ENCODE measurements at places on chromosomes 7 and 10. TPM values are rescaled to one million over a fixed set of nuclear protein-coding genes. Genes with fewer than 3 reads are reported as not detected.
A peak's percentile ranks its signal among the peaks of the same experiment; 100 is the strongest.

GRCh38 chr7:30562498-30562897 is 32.2 kb upstream of the GARS1 start:
- DNase-seq, result no peak

- no peak for DNase-seq
These were observed 17.4 kb upstream of the CCL26 start for GRCh38 chr7:75789361-75789924.

- DNase-seq, result no peak
These were observed 50.7 kb downstream of the ODAD2 start for GRCh38 chr10:27948186-27948585.

MORN4 gene
- 22.0 TPM for polyA plus RNA-seq

- DNase-seq, result no peak
These were observed 59.8 kb downstream of the EBF3 start for GRCh38 chr10:129904323-129904722.

GRCh38 chr7:68440866-68441265 is 1157.4 kb upstream of the AUTS2 start:
- DNase-seq, result no peak

ANKRD61 gene
- polyA plus RNA-seq, result 0.23 TPM

CUZD1 gene
- polyA plus RNA-seq, result 15.1 TPM

SYT15B gene
- polyA plus RNA-seq, result 0.13 TPM

DNA sequence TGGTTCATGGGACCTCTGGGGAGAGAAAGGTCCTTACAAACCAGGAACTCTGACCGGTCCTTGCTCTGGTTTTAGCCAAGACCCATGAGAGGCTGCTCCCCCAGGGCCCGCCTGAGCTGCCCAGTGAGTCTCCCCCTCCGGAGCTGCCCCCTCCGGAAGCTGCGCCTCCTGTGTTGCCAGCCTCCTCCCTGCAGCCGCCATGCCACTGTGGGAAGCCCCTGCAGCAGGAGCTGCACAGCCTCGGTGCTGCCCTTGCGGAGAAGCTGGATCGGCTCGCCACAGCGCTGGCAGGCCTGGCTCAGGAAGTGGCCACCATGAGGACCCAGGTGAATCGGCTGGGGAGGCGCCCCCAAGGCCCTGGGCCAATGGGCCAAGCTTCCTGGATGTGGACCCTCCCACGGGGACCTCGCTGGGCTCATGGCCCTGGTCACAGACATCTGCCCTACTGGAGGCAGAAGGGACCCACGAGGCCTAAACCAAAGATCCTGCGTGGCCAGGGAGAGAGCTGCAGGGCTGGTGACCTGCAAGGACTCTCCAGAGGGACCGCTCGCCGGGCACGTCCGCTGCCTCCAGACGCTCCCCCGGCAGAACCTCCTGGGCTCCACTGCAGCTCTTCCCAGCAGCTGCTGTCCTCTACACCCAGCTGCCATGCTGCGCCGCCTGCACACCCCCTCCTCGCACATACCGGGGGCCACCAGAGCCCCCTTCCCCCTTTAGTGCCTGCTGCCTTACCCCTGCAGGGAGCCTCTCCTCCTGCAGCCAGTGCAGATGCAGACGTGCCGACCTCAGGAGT is 40.1 kb downstream of the ZNF467 start:
- no peak for DNase-seq

- no peak for DNase-seq
These were observed 49.5 kb downstream of the IKZF1 start for GRCh38 chr7:50353894-50354595.

DNA sequence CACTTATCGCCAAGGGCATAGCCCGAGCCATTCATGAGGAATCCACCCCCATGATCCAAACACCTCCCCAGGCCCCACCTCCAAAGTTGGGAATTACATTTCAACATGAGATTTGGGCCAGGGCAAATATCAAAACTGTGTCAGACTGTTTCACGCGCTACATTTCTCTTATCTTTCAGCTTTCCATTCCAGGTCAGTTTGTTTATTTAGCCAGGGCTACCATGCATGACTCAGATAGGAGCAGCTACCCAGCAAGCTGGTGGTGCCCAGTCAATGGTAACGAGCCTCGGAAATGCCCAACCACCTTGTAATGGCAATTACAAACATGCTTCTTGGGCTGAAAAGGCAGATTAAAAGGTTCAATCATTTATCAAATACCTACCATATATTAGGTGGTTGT is 43.6 kb upstream of the BAMBI start:
- DNase-seq, result no peak

GRCh38 chr10:35910234-35910633 is 268.1 kb upstream of the FZD8 start:
- no peak for DNase-seq

MUC12 gene
- 16.2 TPM for polyA plus RNA-seq

DNA sequence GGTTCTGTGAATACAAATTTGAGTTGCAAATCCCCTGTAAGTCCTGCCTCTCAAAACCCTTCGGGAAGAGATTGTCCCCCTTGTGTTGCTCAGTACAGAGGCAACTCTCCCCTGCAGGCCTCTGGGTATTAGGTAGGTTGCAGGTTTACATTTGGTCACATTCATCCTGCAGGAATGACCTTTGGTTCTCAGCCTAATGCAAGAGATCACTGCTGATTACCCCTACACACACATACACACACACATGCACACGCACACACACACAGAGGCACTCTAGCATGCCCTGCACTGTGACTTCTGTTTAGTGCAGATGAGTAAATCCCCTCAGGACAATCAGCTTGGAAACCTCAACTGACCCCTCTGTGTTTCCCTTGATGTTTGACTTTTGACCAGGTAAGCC is 69.2 kb downstream of the C10orf67 start:
- no peak for DNase-seq

- peak; percentile 87 for DNase-seq
These were observed 120.0 kb upstream of the PLPP4 start for GRCh38 chr10:120336911-120337540.

DNA sequence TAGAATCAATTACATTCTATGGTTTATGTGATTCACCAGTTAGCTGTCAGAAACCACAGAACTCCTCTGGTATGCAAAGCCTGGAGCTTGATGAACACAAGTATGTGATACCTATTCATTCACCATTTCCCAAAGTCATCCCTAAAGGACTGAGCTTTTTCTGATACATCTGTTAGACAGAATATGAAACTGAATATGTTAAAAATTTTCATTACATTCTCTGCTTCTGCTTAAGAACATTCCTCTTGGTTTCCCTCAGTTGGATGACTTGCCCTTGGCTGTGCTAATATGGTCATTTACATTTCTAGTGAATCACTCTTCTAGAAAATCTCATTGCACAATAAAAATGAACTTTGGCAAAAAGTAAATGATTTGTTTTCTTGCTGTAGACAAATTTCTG is 10.8 kb upstream of the PON1 start:
- DNase-seq, result no peak

- no peak for DNase-seq
These were observed 438.7 kb upstream of the NRP1 start for GRCh38 chr10:33773253-33773573.

CPVL gene
- 28.6 TPM for polyA plus RNA-seq

ADRA2A gene
- polyA plus RNA-seq, result 6.2 TPM

EIF4EBP2 gene
- polyA plus RNA-seq, result 39.8 TPM

DNA sequence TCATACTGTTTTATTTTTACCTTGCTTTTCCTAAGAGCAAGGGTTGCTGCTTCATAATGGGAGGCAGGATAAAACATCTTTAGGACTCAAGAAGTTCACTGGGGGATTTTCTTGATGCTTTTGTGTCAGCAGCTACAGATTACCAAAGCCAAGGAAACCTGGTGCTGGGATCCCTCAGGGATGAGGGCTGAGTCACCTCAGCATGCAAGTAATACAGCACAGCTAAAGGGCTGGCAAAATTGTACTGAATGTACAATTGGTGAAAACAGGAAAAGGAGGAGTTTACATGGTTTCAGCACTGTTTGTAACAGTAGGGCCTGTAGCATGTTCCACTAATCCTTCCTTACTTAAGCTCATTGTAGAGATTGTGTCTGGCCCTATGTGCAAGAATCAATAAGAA is 1056.8 kb downstream of the SORCS1 start:
- DNase-seq, result no peak

GRCh38 chr10:88932539-88933256 is 19.9 kb downstream of the ACTA2 start:
- peak; percentile 52 for DNase-seq

DNA sequence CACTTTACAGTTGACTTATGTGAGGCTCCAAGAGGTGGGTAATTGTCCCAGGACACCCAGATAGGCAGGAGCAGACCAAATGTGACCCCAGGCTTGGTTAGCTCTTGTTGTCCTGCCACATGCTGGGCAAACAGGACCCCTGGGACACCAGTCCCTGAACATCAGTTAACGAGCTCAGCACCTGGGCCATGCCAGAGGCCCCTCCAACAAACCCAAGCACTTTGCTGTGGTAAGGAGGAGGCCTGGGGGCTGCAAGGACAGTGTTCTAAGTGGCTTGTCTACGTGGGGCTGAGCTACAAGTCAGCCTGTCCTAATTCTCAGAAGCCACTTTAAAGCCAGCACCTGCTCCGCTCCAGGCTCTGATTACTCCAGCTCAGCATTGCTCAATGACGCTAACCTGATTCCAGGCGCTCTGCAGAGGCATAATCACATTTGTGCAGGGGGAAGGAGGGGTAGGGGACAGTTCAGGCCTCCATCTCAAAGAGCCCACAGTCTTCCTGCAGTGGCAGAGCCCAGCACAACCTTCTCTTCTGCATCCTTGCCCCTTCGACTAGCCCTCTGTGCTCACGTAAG is 57.2 kb downstream of the DDC start:
- DNase-seq, result no peak

RBM17 gene
- 15.7 TPM for polyA plus RNA-seq

- DNase-seq, result no peak
These were observed 16.0 kb upstream of the SLC29A3 start for GRCh38 chr10:71302874-71303568.

MGAM2 gene
- polyA plus RNA-seq, result 0.03 TPM

DNA sequence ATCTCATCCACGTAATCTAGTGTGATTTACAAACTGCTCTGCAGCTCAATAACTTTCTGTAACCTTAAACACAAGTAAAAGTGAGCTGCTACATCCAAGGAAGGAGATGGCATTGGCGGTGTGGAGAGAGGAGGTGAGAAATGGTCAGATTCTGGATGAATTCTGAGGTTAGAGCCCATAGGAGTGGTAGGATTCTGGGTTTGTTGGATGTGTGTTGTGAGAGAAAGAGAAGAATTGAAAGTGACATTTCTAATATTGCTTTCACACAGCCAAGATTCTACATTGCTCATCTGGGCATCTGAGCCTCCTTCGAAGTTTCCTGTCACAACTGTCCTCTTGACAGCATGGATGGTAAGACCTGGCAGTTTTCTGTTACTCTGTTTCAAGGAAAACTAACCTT is 2.5 kb downstream of the MCM10 start:
- DNase-seq, result no peak

- DNase-seq, result no peak
These were observed 306.0 kb upstream of the TMEM229A start for GRCh38 chr7:124338861-124339260.

DNA sequence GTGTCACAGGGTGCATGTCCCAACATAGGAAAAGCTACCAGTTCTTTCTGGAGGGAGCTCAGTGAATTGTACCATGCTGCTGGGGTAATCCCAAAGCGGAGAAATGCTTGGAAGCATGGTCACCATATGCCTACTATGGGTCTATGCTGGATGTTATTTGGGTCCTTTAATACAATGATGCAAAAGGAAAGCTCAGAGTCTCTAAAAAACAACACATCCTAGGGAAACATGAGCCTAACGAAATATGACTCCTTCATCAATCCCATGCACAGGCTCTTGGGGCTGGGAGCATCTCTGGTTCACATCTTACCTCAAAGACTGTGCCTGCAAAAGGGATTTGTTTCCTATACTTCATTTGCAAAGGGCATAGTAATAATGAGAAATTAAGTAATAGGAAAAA is 65.2 kb downstream of the CUBN start:
- no peak for DNase-seq

DNA sequence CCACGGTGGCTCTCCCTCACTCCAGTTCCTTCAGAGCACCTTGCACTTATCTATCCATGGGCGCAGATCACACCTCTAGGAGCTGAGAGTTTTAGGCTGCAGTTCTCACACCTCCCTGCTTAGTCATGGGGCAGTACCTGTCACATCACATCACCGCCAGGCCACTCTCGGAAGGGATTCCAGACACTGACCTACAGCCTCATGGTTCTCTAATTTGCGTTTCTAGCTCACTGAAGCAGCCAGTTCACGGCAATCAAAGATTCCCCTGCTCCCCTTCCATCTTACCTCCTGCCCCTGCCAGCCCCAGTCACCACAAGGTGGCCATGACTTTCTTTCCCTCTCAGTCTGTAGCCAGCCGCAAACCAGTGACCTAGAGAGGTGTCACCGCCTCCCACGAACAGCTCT is 34.2 kb downstream of the ADRB1 start:
- DNase-seq, result no peak

DNA sequence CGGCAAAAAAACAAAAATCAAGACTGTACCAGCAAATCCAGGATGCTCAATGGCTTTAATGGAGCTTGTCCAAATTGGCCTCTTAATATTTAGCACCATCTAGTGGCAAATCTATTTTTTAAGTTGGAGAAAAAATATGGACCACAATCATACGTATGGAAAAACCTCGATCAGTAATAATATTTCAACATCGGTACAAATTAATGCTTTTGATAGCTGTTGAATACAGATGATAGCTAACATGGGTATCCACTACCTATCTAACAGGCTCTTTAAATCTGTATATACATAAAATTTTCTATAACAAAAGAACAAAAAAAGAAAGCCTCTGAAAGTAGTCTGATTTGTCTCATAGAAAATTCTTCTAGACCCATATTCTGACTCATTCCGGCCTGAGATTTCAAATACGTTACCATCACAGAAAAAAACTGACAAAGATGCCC is 29.2 kb downstream of the COA1 start:
- no peak for DNase-seq

EBF3 gene
- 0.20 TPM for polyA plus RNA-seq

GRCh38 chr7:121761399-121761798 is 111.6 kb upstream of the PTPRZ1 start:
- no peak for DNase-seq

DNA sequence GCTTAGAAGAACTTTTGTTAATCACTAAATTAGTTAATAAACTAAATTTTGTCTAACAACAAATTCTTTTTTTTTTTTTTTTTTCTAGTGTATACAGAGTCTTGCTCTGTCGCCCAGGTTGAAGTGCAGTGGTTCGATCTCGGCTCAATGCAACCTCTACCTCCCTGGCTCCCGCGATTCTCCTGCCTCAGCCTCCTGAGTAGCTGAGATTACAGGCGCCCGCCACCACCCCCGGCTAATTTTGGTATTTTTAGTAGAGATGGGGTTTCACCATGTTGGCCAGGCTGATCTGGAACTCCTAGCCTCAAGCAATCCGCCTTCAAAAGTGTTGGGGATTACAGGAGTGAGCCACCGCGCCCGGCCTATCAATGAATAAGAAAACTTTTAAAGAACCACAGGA is 1.1 kb upstream of the IQUB start:
- no peak for DNase-seq

DNA sequence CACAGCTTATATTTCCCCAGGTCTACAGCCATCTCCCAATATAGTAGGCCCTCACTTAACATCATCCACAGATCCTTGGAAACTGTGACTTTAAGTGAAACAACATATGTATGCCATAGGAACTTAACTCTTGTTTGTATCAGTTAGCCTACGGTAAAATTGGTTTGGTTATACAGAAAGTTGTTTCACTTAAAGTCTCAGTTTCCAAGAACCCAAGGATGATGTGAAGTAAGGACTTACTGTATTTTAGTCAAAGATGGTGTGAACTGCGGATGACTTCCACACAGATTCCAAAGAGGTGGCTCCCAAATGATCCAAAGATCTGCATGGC is 56.4 kb upstream of the MRLN start:
- no peak for DNase-seq

Data from H1 (cell line).